Right cardiac atrium (tissue), 5 donors: ENCODE measurements at places on chromosomes 2 and 18. TPM values are rescaled to one million over a fixed set of nuclear protein-coding genes. Genes with fewer than 3 reads are reported as not detected.
A peak's percentile ranks its signal among the peaks of the same experiment; 100 is the strongest.

DNA sequence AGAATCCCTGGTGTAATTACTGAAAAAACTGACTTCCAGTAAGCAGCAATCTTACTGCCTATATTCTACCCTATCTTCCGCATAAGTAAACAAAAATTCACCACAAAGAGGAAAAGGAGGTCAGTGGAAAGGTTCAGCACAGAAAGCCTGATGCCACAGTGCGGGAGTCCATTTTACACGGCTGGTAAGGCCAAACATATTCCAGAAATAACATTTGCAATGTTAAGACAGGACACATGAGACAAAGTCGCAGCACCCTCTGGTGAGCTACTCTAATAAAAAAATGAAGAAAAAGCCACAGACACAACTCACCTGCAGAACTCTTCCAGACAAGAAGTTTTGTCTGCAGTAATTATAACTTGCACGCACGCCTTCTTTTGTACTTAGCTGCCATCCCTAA, 40.6 kb downstream of the GEMIN6 start:
- DNase-seq: no peak

- no peak for DNase-seq
Measured at GRCh38 chr18:62088156-62088555, 98.7 kb downstream of the PIGN start.

PREPL gene
- polyA plus RNA-seq: 36.3 TPM

- peak; percentile 84 for DNase-seq
Measured at GRCh38 chr2:47269316-47270232, 114.5 kb upstream of the STPG4 start.

DNA sequence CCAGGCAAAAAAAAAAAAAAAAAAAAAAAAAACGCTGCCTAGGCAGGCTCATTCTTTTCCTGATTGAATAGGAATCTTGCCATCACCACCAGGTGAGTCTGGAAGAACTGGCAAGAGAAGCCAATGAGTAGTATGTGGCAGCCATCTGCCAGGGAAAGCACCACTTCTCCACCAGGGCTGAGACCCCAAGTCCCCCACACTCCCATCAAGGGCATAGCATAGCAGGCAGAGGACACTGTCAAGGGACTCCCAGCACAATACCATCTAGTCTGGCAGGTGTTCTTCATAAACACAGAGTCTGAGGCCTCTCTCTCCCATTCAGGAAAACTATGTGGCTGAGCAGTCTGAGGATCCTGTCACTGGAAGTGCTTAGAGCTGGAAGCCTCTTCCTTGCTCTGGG, 538.1 kb upstream of the DSEL start:
- no peak for DNase-seq

SCN9A gene
- polyA plus RNA-seq: 0.43 TPM

GRCh38 chr2:177584030-177584692, 191.6 kb downstream of the AGPS start:
- no peak for DNase-seq

- peak; percentile 88 for DNase-seq
Measured at GRCh38 chr2:216774620-216775019, 79.3 kb upstream of the IGFBP5 start.

MPHOSPH10 gene
- 23.4 TPM for polyA plus RNA-seq

RNF125 gene
- polyA plus RNA-seq: 2.7 TPM

- no peak for DNase-seq
Measured at GRCh38 chr2:234467289-234467688, 29.6 kb downstream of the ARL4C start.

RAX gene
- not detected for polyA plus RNA-seq

DNA sequence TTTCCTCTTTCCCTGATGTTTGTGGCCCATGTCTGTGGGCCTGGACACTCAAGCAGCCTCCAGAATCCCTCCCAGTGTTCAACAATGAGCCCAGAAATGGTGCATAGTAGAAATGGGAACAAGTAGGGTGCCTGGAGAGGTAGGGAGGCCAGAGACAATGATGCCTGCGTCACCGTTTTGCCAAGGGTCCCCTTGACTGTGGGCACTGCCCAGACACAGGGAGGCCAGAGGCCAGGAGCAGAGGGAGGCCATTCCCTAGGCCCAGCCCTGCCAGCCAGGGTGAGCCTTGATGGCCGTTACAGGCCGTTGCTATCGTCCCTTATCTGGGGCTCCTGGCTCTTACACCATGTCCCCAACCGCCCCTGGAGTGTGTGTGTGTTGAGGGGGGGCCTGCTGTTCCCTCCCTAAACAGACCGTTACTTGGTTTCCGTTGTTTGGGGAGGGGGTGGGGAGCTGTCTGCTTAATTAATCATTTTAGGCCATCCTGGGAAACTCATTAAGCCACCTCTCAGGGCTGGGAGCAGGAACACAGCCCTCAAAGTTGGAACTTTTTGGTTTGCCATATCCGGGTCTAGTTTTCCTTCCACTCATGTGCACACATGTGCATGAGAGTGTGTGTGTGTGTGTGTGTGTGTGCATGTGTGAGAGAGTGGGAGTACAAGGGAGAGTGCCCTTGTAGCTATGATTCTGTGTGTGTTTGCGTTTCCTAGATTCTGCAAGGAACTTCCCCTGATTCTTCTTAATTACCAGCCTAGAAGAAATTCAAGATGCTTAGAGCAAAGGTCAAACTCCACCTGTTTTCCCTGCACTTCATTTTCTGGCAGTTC, 135.2 kb upstream of the HAAO start:
- DNase-seq: peak; percentile 74

DNA sequence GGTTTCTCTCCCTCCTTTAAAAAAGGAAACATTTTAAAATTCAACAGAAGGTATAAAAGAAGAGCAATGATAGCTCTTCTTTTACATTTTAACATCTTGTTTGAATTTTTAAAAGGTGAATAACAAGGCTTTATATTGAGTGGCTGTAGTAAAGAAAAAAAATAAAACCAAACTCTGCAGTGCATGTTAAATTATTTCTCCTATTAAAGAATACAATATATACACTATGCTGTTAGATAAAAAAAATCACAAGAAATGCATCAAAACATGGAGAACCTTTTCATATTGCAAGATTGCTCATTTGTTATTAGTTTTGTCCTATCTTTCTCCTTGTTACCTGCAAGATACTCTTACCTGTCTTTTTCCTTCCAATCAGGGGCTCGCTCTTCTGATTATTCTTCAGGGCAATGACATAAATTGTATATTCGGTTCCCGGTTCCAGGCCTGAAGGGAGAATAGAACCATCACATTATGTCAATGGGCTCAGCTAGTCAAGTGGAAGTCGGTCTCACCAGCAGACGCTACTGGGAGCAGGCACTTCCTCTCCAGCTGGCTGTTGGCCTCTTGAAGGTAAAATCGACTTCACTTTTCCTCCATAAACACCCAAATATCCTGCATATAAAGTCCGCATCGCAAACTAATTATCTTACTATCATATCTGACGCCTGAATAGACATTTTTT, 61.2 kb downstream of the ATIC start:
- DNase-seq: no peak

KCNIP3 gene
- polyA plus RNA-seq: 3.9 TPM

DNA sequence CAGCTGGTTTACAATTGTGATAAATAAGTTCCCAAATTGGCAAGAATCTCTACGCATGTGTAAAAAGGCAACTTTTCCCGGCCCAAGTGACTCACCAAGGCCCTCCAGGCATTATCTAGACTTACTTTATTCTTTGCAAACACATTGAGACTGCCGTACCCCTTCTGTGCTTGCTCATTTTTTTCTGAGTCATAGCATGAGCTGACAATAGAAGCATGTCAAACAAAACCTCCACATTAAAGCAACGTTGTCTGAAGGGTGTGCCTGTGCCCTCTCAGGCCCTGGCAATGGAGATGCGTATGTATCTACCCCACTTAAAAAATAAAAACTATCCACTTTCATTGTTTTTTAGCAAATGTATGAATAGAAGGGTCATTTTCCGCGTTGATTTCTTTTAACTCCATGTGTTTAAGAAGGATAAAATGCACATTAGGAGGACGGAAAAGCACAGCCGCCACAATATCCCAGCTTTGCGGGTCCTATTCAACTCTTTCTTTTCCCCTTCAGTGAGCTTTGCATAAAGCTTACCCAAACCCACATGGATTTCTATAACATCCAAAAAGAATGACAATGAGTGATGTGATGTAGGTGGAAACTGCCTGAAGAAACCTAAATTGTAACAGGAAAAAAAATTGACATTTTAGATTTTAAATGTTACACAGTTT, 298.2 kb downstream of the CDCA7 start:
- peak; percentile 17 for DNase-seq

- no peak for DNase-seq
Measured at GRCh38 chr2:219991116-219991515, 363.7 kb downstream of the SLC4A3 start.

DNA sequence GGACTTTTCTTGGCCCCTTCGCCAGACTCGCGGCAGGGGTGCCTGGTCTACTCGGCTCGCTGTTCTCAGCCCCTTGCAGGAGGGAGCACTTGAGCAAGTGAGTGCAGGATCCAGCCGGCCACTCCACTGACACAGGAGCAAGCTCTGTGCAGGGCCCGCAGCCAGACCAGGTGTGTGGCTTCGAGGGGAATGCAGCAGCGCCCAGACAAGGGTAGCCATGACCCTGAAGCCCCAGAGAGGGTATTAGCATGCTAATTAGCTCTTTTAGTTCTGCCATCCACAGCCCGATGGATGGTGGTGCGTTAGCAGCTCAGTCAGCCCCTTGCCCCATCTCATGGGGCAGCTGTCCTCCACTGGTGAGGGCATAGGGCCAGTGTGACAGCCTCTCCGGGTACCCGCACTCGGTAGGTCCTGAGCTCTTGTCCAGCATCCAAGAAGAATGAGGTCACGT, 103.2 kb upstream of the HS6ST1 start:
- no peak for DNase-seq

- no peak for DNase-seq
Measured at GRCh38 chr2:241677392-241677791, 9.2 kb downstream of the DTYMK start.

IL37 gene
- polyA plus RNA-seq: not detected

- DNase-seq: no peak
Measured at GRCh38 chr18:22912835-22913234, 20.3 kb upstream of the RBBP8 start.
